ENCODE measurements at places on chromosomes 1 and 21. TPM values are rescaled to one million over a fixed set of nuclear protein-coding genes. Genes with fewer than 3 reads are reported as not detected.

GRCh38 chr1:225828706-225829345 is 18.9 kb downstream of the EPHX1 start:
- DNase-seq, result no peak
- H3K4me3 ChIP-seq, result no peak overlapping the region

DNA sequence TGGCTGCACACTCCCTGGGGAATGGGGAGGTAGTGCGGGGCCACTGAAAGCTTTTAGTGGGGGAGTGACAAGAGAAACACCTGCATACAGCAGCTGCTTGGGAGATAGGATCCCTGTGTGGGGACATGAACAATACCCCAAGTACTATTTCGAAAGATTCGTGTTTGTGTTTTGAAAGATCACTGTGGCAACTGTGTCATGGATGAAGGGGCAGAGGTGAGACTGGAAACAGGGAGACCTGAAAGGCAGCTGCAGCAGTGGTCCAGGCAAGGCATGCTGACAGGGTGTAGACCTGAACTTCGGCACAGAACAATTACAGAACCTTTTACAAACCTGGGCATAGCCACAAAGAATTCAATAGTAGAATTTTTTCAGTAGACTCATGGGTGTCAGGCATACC is 32.9 kb downstream of the TENT5C start:
- H3K27ac ChIP-seq, result no peak overlapping the region
- no peaks in the 10 kb centered on the region for H3K27me3 ChIP-seq
- no peak for DNase-seq
- no peak overlapping the region for H3K4me3 ChIP-seq

- H3K27me3 ChIP-seq, result no peaks in the 10 kb centered on the region
- H3K4me1 ChIP-seq, result peaks cover 9% of the 10 kb centered on the region
- DNase-seq, result no peak
- H3K4me3 ChIP-seq, result no peak overlapping the region
- no peak overlapping the region for H3K27ac ChIP-seq
Observed at GRCh38 chr21:23968008-23968407, 1639.3 kb downstream of the MRPL39 start.

DNA sequence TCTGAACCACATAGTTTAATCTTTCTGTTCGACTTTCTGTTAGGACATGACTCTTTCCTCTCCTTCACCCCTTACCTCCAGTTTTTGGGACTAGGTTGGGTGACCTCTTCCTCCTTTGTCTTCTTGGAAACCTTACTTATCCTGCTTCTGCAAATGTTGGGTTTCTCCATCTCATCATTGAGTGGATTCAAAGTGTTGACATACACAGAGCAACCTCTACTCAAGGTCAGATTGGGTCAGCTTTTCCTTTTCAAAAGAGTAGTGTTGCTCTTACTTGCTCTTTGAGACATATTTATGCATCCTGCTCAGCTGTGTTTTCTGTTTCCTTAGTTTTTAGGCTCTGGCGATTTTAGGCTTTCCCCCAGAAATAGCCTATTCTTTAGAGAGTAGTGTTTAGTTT is 3.7 kb downstream of the CAMTA1 start:
- no peak for DNase-seq
- H3K4me1 ChIP-seq, result peaks cover 64% of the 10 kb centered on the region
- no peaks in the 10 kb centered on the region for H3K27me3 ChIP-seq
- H3K27ac ChIP-seq, result no peak overlapping the region
- no peak overlapping the region for H3K4me3 ChIP-seq

AVPR1B gene
- total RNA-seq, result not detected

DEPDC1 gene
- total RNA-seq, result 36.6 TPM

TSTD1 gene
- total RNA-seq, result 16.0 TPM
